AG04449 (cell line): ENCODE measurements at places on chromosomes 7 and 10.
A peak's percentile ranks its signal among the peaks of the same experiment; 100 is the strongest.

GRCh38 chr7:66741710-66742049 is 1.1 kb downstream of the RABGEF1 start:
- no peak for DNase-seq

- DNase-seq = no peak
These were observed 51.4 kb upstream of the MXI1 start for GRCh38 chr10:110156046-110156445.

GRCh38 chr10:43166880-43167497 is 28.7 kb downstream of the CSGALNACT2 start:
- DNase-seq = no peak

GRCh38 chr10:112907893-112908292 is 42.2 kb upstream of the TCF7L2 start:
- DNase-seq = no peak

DNA sequence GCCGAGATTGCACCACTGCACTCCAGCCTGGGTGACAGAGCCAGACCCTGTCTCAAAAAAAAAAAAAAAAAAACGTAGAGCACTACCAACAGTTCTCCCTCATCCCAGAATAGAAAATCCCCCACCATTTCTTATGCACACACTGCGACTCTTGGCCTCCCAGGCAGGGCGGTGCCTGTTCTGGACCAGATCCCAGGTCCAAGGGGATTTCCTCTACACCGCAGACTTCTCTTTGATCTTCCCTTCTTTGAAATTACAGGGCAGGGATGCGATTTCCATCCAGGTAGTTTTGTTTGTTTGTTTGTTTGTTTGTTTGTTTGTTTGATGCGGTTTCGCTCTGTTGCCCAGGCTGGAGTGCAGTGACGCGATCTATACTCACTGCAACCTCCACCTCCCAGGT is 91.8 kb downstream of the SEPTIN14 start:
- no peak for DNase-seq

DNA sequence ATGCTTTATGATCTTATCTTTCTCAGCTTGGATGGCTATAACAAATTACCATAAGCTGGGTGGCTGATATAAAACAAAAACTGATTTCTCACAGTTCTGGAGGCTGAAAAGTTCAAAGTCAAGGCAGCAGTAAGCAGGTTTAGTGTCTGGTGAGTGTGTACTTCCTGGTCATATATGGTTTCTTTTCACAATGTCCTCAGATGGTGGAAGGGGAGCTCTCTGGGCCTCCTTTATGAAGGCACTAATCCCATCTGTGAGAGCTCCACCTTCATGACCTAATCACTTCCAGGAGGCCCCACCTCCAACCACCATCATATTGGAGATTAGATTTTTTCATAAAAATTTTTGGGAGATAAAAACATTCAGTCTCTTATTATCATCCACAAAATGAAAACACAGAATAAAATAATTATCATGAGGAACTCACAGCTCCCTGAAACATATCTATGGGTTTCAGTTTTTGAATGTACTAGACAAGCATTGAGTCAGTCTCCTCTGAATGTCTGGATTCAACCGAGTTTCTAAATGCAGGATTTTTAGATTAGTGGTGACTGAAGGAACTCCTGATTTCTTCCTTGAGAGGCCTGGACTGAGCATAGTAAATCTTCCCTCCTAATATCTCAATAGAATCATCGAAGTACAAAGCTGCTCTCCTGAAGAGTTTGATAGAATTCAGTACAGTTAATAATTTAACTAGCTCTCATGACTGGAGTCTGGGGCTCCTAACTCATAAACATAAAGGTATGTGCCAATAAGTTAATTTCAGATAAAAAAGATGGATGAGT is 8.0 kb downstream of the CDC14C start:
- no peak for DNase-seq

- DNase-seq = no peak
These were observed 604 bp downstream of the MXI1 start for GRCh38 chr10:110207805-110208613.

DNA sequence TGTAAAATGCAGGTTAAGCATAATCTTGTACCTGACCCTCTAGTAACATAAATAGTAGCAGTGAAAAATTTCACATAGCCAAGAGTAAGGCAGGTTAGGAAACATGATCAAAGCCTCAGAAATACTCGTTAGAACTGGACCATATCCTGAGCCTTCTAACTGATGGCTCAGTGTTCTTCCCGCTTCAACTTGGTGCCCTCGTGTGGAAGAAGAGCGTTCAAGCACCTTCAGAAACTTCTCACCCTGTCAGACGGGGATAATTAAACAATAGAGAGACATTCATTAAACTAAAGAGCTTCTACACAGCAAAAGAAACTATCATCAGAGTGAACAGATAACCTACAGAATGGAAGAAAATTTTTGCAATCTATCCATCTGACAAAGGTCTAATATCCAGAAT is 124.5 kb downstream of the MYOF start:
- no peak for DNase-seq

- DNase-seq = no peak
These were observed 30.7 kb downstream of the ST8SIA6 start for GRCh38 chr10:17423632-17424186.

DNA sequence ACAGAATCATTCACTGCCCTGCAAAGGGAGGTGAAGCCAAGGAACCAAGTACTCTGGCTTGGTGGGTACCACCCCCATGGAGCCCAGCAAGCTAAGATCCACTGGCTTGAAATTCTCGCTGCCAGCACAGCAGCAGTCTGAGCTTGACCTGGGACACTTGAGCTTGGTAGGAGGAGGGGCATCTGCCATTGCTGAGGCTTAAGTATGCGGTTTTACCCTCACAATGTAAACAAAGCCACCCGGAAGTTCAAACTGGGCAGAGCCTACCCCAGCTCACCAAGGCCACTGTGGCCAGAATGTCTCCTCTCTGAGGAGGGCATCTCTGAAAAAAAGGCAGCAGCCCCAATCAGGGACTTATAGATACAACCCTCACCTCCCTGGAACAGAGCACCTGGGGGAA is 1050.0 kb upstream of the GHITM start:
- no peak for DNase-seq

GRCh38 chr7:90648834-90649233 is 52.7 kb downstream of the CDK14 start:
- no peak for DNase-seq

GRCh38 chr7:151286148-151286547 is 37.7 kb upstream of the SMARCD3 start:
- no peak for DNase-seq

- no peak for DNase-seq
These were observed 1.5 kb downstream of the FAM131B start for GRCh38 chr7:143360788-143361551.

- DNase-seq = no peak
These were observed 207.7 kb upstream of the ADCY1 start for GRCh38 chr7:45366475-45366874.

GRCh38 chr7:29352041-29352440 is 157.5 kb downstream of the CHN2 start:
- DNase-seq = no peak

GRCh38 chr7:16592395-16592794 is 53.2 kb downstream of the ANKMY2 start:
- DNase-seq = no peak

DNA sequence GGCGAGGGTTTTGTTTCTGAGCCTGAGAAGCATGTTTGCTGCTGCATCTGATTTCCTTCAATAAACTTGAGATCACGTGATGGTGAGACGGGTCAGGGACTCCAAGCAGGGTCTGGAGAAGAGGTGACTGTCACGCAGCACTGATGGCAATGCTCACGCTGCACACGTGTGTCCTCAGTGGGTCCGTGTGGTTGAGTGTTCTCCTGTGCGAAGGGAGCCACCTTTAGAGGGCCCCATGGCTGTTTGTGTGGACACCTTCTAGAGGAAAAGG is 100.4 kb downstream of the WDR37 start:
- DNase-seq = no peak

- DNase-seq = no peak
These were observed 29.9 kb downstream of the GPR22 start for GRCh38 chr7:107499731-107500130.

DNA sequence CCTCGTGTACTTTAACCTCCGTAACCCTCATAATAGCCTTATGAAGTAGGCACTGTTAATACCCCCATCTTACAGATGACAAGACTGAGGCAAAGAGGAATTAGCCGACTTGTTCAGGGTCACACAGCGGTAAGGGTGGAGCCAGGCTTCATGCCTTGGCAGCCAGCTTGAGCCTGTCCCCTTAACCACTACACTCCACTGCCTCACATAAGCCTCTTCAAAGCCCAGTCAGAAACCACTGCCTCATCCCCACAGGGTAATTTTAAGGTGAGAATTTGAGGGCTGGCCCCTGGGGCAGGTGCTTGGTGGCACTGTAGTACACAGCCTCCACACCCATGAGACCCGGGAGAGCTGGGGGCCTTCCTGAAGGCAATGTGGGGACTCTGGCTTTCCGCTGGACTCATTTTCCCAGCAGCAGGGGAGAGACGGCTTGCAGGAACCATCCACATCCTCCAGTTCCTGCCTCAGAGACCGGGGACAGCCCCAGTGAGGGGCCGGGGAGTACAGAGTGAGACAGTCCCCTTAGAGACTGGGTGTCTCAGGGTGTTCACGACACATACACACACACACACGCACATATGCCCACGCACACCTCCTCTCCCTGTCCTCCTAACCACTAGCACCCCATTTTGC is 7.6 kb upstream of the C10orf105 start:
- no peak for DNase-seq

DNA sequence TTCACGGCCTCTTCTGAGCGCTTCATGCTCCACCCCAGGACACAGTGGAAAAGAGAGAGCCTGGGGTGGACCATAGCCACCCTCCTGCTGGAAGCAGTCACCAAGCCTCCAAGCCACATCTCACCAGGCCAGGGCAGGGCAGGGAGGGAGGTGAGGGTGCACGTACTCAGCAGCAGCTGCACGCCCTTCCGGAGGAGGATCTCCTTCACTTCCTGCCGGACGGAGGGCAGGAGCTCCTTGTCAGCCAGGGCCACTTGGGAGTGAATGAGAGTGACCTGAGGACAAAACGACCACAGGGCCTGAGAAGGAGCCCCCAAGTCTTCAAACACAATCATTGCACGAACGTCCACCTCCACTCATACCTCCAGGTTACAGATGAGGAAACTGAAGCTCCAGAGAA is 15.0 kb downstream of the AIFM2 start:
- DNase-seq = no peak

DNA sequence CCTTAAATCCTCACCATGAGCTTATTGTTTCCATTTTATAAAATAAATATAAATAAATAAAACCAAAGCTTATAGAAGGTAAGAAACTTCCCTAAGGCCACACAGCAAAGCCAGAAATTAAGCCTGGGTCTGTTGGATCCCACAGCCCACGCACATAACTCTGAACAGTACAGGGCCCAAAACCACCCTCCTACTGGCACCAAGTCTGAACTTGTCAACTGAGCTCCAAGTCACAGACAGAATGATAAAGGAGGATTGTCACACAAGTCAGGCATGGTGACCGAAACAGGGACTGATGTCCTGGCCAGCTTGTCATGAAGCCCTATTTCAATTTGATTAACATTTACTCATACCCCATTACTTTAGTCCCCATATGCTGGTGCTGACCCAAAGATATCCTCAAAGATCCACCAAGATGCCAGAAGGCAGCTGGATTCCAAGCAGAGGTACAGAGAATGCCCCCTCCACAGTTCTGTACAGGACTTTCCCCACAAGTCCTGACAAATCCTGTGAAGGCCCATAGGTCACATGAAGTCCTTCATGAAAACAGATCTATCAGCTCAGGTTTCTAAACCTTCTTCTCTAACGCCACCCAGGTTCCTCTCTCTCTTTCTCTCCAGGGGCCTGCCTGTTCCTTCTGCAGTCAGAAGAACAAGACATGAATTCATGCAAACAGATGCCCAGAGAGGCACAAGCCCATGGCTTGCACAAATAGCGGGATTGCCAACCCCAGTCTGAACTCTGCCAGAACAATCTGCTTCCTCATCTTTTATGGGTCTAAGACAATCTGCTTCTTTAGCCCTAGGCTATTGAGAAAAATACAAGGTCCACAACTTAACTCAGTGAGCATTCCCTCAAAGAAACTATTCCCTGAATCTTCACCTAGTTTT is 60.9 kb downstream of the GLI3 start:
- DNase-seq = no peak

- no peak for DNase-seq
These were observed 211.9 kb downstream of the CXCL12 start for GRCh38 chr10:44172883-44173607.

- DNase-seq = no peak
These were observed 205.6 kb downstream of the FGFR2 start for GRCh38 chr10:121392657-121393056.

- no peak for DNase-seq
These were observed 127.3 kb downstream of the CUL2 start for GRCh38 chr10:34962866-34963265.

DNA sequence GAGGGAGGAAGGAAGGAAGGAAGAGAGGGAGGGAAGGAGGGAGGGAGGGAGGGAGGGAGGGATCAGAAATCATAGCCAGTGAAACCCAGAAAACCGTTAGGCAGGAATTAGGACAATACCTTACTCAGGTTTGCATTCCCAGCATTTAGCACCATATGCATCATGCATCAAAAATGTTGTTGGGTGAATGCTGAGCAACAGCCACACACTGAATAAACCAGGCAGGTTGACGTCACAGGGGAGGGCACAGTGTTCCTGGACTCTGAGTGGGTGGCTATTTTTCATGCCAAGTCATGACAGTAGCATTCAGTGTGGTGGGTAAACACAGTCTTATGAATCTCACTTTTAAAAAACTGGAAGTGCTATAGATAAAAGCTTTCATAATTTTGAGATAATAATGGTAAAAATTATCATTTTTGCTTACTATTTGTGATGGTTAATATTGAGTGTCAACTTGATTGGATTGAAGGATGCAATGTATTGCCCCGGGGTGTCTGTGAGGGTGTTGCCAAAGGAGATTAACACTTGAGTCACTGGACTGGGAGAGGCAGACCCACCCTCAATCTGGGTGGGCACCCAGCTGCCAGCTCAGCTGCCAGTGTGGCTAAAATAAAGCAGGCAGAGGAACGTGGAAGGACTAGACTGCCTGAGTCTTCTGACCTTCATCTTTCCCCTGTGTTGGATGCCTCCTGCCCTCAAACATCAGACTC is 199.1 kb upstream of the PRKCQ start:
- DNase-seq = peak; percentile 89

DNA sequence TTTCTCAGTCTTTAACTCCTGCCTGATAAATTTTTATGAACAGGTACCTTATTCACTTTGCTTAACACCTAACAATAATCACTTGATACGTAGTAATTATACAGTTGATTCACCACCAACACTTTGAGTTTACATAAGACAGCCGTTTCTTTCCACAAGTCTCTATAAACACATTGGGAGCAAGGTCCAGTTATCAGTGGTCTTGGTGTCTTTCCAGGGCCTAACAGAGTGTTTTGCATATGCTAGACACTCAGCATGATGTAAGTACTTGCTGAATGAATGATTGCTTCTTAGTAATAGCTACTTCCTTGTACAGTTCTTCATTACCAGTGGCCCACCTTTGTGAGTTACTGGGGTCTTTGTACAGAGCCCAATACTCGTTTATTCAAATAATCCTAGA is 6.4 kb downstream of the CLDN12 start:
- no peak for DNase-seq

DNA sequence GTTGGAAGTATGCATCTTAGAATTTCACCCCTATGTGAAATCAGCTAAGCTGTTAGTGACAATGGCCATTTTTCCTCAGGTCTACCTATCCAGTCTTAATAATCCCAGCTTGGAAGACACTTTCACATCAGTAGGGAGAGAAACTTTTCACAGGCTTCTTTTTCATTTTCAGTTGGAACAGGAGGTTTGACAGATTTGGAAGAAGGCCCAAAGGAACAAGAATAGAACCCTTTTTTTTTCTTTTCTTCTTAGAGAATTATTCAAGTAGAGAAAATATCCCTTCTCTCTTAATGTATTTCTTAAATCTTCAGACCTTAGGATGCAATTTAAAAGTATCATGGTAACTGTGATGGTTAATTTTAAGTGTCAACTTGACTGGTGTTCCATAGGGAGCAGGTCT is 410.5 kb upstream of the C7orf33 start:
- no peak for DNase-seq
